Hematopoietic multipotent progenitor cell (in vitro differentiated cells): ENCODE measurements at places on chromosomes 6 and 20. TPM values are rescaled to one million over a fixed set of nuclear protein-coding genes. Genes with fewer than 3 reads are reported as not detected.
A peak's percentile ranks its signal among the peaks of the same experiment; 100 is the strongest.

DNA sequence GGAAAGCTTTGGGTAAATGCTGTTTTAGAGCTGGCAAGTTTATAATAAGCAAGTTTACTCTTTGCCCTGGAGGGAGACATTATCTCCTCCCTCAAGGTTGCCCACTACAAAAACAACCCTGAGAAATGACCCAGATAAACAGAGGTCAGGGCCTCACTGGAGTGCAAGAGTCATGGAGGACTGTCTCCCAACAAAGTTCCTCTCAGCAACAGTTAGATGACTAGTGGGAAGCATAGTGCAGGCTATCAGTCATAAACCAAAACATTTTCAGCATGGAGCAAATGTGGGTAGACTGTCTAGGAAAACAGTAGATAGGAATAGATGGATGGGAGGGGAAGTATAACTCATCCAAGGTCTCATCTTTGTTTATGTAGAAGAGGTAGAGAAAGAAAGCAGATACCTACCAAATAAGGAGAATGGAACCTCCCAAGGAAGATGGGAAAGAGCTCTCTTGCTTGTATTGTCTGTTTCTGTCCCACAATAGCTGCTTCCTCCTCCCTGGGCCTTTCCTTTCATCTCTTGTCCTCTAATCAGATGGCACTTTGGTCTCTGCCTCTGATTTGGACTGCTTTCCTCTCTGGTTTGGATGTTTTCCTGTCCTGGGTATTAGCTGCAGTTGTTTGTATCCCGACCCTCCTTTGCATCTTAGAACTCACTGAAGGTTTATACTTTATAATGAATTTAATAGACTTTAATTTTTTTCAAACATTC lies 95.4 kb downstream of the WASF1 start:
- DNase-seq, result no peak

Gene MICA
- total RNA-seq, result 15.9 TPM

GRCh38 chr6:28865401-28866204 lies 58.2 kb downstream of the TRIM27 start:
- DNase-seq, result peak; percentile 67

- no peak for DNase-seq
Measured at GRCh38 chr6:69704916-69705315, 91.9 kb downstream of the LMBRD1 start.

DNA sequence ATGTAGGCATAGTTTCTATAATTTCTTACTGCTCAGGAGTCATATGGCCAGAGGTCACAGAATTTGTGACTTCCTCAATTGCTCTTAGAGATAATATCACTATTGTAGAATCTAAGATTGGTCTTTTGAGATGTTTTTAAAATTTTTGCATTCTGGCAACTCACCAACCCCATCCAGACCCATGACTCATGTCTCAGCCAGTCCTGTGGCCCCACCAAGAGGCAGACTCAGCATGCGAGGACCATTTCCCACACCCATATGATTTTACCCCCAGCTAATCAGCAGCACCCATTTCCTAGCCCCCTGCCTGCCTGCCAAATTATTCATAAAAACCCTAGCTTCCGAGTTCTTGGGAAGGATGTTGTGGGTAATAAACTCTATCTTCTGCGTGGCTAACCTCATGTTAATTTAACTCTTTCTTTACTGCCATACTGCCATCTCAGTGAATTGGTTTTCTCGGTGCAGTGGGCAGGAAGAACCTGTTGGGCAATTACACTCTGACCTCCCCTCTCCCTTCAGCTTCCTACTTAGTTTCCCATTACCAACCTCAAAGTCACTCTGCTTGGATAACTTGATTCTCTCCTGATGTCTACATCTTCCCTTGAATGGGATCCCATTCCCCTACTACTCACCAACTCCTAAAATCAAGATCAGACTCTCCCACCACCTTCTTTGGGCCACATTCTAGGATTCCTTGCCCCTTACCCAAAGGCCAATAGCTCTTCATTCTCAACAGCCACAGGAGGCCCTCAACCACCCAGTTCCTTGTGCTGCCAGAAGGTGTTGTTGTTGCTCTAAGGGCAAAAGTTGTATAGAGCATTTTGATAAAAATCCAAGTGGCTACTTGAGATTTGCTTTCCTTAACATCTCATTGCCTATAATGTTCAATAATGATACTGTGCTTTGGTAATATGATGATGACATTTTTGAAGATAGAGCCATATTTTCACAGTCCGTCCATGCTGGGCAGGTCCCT lies 16.2 kb upstream of the IYD start:
- peak; percentile 56 for DNase-seq
